Vagina (tissue), 2 donors: ENCODE measurements at places on chromosomes 4 and X.

GRCh38 chr4:25123236-25123635, 37.0 kb downstream of the SEPSECS start:
- no peak for DNase-seq

- DNase-seq, result no peak
Measured at GRCh38 chr4:158827543-158827981, 58.7 kb downstream of the FNIP2 start.

- DNase-seq, result no peak
Measured at GRCh38 chr4:154908168-154908567, 127.1 kb downstream of the RBM46 start.

- DNase-seq, result no peak
Measured at GRCh38 chr4:39525822-39526690, 1.2 kb downstream of the UGDH start.

GRCh38 chr4:3303923-3304710, 11.3 kb downstream of the RGS12 start:
- DNase-seq, result no peak

DNA sequence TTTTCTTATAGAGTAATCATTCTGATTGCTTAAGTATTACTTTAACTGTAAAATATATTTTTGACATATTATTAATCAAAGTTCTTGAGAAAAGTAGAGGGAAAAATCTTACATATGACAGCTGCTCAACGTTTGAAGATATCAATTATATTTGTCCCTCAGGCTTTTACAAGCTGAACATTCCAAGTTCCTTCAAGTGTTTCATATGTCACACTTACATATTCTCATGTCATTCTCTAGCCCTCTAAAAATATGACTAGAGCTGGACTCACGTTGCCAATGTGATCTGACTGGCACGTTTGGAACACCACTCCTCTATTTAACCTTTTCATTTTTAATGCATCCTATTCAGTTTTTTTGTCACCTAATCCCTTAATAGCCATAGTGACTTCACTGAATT, 492.9 kb downstream of the PCDH18 start:
- no peak for DNase-seq

DNA sequence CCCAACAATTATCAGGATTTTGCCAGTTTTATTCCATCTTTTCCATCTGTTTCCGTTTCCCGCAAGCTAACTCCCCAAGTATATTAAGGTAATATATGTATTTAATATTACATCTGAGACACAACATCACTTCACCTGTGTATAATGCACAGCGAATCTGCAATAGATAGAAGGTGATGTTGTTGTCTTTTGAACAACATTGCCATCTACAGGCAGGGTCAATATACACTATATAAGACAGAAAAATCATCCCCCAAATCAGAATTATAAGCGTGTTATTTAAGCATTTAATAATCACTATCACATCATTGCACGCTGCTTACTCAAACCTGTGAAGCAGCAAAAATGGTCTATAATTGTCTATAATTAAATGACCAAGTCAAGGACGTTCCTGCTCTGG, 1115.5 kb downstream of the NLGN4X start:
- no peak for DNase-seq

- DNase-seq, result no peak
Measured at GRCh38 chr4:104896660-104897645, 249.7 kb upstream of the TET2 start.

- DNase-seq, result no peak
Measured at GRCh38 chrX:124211312-124211942, 121.0 kb upstream of the TEX13D start.

DNA sequence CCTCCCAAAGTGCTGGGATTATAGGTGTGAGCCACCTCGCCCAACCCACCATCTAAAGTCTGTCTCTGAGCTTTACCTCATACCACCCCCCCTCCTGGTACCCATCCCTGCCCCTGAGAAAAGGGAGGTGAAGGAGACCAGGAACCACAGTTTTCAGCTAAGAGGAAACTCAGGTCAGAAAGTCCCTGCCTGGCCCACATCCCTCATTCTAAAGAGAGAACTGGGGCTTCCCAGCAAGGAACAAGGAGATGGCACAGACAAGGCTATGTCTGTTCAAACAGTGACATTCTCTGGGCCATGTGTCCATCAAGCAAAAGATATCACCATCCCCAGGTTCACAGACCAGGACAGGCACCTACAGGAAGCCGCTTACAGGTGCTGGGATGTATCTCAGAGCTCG, 15.8 kb upstream of the CSF2RA start:
- DNase-seq, result no peak

DNA sequence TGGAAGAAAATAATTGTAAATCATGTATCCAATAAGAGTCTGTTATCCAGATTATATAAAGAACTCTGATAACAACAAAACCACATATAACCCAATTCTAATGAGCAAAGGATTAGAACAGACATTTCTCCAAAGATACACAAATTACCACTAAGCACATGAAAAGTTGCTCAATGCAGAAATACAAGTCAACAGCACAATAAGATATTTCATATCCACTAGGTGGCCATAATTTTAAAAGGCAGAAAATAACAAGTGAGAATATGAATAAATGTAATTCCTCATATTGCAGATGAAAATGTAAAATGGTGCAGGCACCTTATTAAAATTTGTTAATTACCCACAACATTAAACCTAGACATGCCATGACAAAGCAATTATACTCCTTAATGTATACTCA, 73.9 kb upstream of the ZCCHC13 start:
- DNase-seq, result no peak

DNA sequence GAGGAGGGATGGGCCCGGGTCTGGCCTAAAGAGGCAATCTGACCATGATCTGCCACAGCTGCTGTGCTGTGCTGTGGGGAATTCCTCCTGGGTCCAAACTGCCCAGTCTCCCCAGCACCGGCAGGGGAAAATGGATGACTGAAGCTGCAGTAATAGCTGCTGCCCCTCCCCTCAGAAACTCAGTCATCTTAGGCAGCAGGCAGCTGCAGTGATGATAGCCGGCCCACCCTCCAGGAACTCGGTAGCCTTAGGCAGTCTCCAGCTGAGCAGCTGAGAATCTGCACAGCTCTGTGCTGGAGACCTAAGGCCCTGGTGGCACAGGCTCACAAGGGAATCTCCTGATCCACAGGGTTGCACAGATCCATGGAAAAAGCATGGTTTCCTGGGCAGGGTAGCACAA, 113.4 kb upstream of the USP38 start:
- no peak for DNase-seq

GRCh38 chrX:96372313-96373046, 312.2 kb upstream of the DIAPH2 start:
- no peak for DNase-seq

DNA sequence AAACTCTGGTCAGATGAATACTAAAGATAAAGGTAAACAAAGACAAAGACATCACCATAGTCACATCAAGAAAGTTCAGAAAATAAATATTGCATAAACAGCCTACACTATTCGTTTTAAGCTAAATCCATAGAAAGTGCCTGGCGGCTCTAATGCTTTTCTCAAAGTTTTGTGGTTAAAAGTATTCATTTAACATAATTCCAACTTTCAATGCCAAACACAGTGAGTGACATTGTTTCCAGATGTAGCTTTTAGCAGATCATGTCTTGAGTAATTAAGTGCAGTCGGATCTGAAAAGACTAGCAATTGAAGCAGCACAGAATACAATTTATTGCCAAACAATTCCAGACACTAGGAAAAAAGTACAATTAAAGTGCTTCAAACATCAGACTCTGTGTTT, 287.1 kb upstream of the ADGRL3 start:
- no peak for DNase-seq

DNA sequence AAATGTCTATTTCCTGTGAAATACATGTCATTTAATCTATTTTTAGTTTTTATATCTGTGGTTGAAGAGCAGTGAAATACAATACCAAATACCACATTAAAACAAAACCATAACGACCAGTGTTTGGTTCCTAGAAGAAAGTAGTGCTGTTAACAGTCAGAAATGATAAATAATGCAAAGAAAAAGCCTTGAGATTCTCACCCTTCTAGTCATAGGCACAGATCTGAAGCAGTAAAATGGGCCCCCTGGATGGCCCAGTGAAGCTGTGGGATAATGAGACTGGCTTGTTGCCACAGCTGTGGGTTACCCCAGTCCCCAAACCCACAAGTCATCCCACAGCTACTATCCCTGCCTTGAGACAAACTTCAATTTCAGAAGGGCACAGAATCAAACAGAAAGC, 137.3 kb upstream of the RPL34 start:
- no peak for DNase-seq

DNA sequence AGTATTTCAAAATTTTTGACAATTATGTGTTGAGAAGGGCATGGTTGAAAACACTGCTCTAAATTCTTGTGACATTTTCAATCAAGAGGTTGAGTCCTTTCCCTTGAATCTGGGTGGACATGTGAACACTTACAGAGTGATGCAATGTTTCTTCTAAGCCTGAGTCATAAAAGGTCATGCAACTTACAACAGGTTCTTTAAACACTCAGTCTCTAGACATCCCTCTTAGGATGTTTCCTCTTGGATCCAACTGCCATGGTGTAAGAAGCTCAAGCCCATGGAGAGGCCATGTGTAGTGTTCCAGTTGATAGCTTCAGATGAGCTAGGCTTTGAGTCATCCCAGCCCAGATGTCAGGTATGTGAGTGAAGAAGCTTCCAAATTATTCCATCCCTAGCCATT, 232.2 kb upstream of the MAOA start:
- no peak for DNase-seq

DNA sequence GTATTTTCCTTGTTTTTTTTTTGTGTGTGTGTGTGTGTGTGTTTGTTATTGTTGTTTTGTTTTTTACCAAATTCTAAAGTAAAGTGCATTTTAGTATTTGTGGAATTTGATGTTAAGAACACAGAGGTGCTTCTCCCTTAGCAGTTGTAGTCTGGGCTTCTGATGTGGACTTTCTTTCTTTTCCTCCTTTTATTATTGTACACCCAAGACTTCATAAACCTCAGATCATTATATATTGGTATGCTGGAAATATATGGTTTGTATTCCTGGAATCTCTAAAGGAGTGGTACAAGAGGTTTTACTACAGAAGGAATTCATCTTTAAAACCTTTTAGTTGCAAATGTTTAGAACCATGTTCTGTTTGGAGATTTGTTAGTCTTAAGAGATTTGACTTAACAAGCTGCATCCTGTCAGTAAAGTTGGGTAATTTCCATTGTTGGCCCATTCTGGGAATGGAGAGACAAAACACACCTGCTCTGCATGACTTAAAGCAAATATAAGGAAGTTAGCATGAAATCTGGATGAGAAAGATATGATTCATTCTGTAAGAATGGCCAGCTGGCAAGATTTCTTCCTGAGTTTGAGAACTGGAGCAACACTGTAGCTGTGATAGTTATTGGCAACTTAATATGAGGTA, 64.0 kb downstream of the SMAD1 start:
- no peak for DNase-seq

DNA sequence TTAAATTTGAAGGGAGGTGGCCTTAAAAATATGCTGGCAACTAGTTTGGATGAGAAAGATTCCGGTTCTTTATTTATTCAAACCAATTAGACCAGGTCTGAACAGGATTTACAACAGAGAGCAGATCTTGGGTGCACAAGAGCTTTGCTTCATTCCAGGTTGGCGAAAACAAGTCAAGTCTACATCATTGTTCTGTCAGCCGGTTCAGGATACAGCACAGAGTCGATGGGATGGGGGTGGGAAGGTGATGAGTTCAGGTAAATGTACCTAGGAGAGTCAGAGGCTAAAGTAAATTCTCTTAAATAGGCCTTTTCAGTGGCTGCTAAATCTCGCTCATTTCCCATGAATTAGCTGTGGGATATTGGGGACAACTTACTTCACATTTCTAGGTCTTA, 882 bp upstream of the STIM2 start:
- no peak for DNase-seq

- DNase-seq, result no peak
Measured at GRCh38 chr4:72107456-72107855, 75.7 kb downstream of the NPFFR2 start.

- no peak for DNase-seq
Measured at GRCh38 chr4:15683143-15683495, 1.5 kb downstream of the FAM200B start.

GRCh38 chr4:116015549-116015948, 902.1 kb upstream of the NDST4 start:
- DNase-seq, result no peak

DNA sequence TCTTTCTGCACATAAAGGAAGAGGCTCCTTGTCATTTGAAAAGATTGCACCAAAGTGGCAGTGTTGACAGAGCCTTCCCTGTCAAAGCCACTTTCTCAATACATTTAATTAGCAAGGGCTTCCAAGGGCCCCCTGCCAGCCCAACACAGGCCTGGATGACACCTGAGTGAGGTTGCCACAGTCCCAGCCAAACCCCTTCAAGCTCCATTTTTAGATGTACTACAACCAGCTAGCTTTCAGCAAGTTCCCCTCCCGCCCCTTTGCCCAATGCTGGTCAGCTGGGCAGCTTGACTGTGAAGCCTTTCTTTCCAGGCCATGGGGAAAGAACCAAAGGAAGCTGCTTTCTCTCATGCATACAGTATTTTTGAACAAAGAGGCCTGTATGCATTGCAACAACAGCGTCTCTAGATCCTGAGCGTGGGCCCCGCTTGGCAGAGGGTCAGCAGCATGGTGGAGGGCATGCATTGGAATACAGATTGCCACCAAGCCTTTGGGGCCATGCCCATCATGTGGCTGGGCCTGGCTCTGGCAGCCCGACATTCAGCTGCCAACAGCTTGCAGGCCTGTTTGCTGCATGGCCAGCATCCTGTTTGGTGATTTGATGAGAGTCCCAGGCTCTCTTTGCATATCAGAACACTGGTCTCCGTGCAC, 261.1 kb upstream of the GATB start:
- DNase-seq, result no peak

DNA sequence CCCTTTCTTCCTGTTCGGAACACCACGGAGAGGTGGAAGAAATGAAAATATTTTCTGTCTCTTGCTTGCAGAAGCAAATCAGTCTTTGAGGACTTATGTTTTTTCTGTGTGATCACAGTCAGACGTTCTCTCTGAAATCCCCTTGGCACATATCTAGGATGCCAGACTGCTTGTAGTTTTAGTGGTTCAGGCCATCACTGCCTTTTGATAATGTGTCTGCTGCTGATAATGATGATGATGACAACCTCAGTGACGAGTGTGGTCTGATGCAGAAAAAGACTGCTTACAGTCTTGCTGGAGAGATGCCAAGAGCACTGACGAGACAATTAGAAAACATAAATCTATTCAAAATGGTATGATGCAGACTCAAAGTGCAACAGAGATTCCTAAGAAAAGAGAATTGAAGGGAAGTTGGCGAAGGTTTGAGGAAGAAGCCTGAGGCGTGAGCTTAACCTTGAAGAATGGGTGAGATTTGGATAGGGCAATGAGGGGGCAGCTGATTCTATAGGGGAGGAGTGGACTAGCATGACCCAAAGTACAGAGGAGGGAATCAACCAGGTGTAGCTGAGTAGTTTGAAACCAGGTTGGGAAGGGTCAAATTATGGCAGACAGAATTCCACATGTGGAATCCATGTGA, 7.9 kb downstream of the RAB33A start:
- no peak for DNase-seq

- DNase-seq, result no peak
Measured at GRCh38 chrX:53930515-53931380, 113.5 kb downstream of the PHF8 start.

GRCh38 chr4:38152721-38153386, 192.7 kb downstream of the PTTG2 start:
- DNase-seq, result no peak

GRCh38 chr4:15521442-15522039, 51.9 kb downstream of the CC2D2A start:
- DNase-seq, result no peak

- DNase-seq, result no peak
Measured at GRCh38 chr4:81531410-81531809, 59.7 kb upstream of the RASGEF1B start.
